Stimulated activated naive CD4-positive, alpha-beta T cell treated with Interleukin-2 at 50 U/mL for 16 hours (primary cell): ENCODE measurements at places on chromosomes 3 and 15.

GRCh38 chr15:90035840-90036230 is 34.7 kb downstream of the ZNF710 start:
- no peak for DNase-seq

DNA sequence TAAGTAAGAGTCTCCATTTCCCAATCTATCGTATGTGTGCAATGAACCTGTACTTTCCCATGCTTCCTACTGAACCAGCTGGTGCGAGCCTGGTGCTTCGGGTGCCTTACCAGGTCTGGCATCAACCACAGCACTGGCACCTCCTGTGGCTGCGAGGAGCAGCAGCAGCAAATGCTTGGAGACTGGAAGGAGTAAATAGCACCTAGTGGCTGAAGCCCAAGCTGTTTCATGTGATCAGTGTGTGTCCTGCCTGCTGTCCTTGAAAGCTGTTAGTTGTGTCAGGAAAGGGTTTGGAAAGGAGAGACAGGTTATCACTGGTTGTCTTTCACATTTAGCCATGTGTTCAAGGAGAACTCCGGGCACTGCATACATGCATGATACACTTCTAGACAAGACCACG is 31.8 kb downstream of the PCOLCE2 start:
- no peak for DNase-seq

GRCh38 chr3:145032791-145033190 is 1061.2 kb downstream of the DIPK2A start:
- no peak for DNase-seq

DNA sequence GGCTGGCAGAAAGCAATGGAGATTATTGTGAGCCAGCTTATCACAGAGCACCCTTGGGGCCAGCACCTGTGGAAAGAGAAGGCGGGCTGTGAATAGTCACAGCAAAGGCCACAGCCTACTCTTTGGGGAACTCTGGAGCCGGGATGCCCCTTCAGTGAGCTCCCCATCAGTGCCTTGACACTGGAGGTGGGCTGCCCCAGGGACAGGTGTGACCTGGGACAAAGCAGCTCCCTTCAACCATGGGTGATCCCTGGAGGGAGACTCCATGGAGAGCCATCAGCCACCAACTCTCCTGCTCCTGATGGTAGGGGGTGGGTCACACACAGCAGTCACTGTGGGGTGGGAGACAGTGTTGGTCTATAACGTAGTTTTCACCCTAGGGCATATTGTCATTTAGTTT is 5.8 kb downstream of the TTC21A start:
- DNase-seq: no peak
